ENCODE measurements at places on chromosomes 1 and 21.

- no peak for DNase-seq
Observed at GRCh38 chr1:227938911-227939790, 8.6 kb downstream of the WNT9A start.

- no peak for DNase-seq
Observed at GRCh38 chr1:7582460-7582972, 188.6 kb upstream of the VAMP3 start.

- no peak for DNase-seq
Observed at GRCh38 chr1:206497774-206498173, 9.6 kb upstream of the RASSF5 start.

- no peak for DNase-seq
Observed at GRCh38 chr1:73635021-73635420, 563.0 kb downstream of the LRRIQ3 start.

DNA sequence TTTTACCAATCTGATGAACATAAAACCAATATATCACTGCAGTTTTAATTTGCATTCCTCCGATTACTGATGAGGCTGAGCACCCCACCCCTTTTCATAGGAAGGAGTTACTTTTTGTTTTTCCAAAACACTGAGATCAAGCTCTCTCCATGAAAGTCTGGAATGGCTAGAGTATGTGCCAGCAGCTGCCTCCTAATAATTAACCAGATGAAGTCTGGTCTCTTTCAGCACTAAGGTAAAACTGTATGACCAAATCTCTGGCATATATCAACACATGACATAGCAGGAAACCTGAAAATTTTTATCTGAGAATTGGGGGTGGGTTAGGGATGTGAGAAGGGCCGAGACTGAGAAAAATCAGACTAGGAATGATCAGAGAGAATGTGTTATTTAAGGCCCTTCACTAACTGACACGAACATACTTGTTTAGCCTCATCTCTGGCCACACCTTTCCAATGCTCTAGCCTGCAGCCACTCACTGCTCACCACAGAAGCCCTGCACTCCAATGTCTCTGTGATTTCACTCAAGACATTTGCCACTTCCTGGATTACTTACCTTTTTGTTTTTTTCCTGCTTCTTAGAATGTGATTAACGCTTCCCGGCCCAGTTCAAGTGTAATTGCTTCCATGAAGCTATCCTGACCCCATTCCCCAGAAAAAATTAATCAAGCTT lies 34.7 kb downstream of the WASF2 start:
- DNase-seq: peak; percentile 39

- no peak for DNase-seq
Observed at GRCh38 chr1:199101139-199101538, 462.3 kb downstream of the PTPRC start.

DNA sequence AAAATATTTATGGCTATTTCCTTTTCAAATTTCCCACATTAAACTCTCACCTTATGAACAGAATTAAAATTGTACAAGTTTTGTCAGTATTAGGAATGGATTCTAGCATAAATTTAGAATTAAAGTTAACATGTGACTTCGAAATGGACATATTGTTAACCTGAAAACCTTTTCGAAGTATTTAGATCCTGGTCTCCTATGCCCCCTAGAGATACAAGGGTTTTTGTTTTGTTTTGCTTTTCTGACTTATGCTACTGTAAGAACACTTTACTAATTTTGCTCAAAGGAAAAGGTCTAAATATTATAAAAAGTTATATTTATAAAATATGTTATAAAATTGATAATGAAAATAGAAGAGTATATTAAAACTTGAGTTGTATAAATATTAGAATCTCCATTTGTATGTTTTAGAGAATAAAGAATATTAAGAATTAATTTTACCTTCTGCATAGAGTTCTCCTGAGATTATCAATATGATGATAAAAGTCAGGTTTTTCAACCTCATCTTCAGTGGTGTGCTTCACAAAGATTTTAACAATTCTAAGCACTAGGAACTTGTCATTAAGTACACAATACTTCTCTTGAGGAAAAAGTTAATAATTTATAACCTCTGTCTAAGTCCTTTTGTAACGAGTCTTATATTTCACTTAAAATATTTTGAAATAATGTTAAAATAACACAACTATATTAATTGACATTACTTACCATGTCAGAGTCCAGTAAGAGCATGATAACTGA lies at the start of gene F13B:
F13B (minus strand) TSS at position 542 of the 738 bp plus-strand sequence; CDS start at position 505, 37 bp downstream.
- no peak for DNase-seq

DNA sequence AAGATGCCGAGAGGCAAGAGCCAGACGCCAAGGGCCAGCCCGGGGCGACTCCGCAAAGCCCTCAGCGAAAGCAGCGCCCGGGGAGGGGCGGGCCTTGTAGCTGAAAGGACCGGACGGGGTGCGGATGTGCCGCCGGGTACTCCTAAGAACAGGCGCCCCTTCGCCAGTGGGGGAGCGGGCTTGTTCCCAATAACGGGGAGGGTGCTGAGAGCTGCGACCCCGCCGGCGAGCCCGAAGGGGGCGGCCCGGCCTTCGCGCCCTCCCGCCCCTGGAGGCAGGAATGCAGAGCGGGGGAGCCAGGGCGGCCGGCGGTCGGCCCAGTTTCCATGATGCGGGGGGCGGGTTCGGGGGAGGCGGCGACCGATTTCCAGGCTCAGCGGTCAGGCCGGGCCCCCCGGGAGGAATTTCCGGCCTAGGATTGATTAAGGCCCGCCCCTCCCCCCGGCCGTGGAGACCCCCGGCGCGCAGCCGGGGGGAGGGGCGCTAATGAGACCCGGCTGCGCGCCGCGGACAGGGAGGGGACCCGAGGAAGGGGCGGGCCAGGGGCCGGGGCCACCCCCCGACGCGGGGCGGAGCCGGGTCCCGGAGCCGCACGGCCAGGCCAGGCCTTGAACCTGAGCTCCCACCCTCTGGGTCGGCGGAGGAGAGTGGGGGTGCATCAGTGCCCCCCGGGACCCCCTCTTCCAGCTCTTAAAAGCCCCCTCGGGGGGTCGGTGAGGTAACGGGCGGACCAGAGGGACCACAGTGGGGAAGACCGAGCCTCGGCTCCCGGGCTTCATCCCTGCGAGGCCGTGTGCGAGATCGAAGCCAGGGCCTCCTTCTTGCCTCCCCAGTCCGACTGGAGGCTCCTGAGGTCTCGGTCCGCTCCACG lies 898 bp upstream of the TMEM200B start:
- DNase-seq: peak; percentile 50

- no peak for DNase-seq
Observed at GRCh38 chr1:206573319-206573718, 38.9 kb downstream of the EIF2D start.

- DNase-seq: no peak
Observed at GRCh38 chr21:41328660-41329607, 12.3 kb downstream of the FAM3B start.

GRCh38 chr1:217586586-217586985 lies 44.3 kb downstream of the GPATCH2 start:
- no peak for DNase-seq

DNA sequence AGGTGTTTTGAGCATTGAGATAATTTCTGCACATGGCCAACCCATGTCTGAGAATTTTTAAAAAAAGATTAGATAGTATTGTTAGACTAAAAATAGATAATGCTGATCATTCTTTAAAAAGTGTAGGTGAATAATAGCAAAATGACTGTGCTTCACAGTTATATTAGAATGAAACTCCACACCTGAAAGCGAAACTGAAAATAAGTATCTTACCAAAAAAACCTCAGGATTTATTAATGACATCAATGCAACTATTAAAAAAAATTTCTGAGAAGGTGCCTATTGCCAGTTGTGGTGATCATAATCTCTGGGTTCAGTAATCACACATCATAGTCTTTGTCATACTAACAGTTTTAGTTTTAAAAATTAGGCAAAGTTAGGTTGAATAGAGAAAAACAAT lies 36.5 kb downstream of the PLA2G4A start:
- DNase-seq: no peak

- no peak for DNase-seq
Observed at GRCh38 chr1:37601441-37601840, 5.7 kb upstream of the GNL2 start.

DNA sequence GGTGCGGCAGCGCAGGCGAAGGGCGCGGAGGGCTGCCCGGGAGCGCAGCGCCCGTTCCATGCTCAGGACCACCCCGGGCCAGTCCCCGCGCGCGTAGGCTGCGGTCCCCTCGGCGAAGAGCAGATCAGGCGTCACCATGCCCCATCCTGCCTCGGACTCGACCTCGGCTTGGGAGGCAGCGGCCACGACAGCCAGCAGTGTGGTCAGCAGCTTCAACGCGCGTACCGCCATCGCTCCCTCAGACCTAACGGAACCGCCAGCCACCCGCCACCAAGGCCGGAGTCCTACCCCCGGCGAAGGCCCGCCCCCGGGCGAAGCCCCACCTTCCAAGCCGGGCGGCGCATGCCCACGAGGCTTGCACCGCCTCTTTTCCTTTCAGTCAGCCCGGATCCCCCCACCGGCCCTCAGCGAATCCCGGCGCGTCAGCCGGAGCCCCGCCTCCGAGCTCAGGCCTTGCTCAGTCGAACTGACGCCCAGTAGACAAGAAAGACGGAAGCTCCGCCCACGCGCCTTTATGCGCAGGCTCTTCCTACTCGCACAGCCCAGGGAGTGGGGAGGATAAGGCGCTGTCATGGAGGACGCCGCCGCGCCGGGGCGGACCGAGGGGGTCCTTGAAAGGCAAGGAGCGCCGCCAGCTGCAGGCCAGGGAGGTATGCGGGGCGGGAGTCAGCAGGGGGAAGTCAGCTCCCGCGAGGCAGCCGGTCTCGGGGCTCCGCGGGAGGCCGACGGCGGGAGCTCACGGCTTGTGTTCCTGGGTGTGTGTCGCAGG lies at the start of the genes C1orf50 and P3H1:
C1orf50 (plus strand) TSS at position 509 of the 769 bp plus-strand sequence; CDS start at position 572, 63 bp downstream.
P3H1 (minus strand) TSS at position 288 of the 769 bp plus-strand sequence; CDS start at position 231, 57 bp downstream.
- peak; percentile 99 for DNase-seq

DNA sequence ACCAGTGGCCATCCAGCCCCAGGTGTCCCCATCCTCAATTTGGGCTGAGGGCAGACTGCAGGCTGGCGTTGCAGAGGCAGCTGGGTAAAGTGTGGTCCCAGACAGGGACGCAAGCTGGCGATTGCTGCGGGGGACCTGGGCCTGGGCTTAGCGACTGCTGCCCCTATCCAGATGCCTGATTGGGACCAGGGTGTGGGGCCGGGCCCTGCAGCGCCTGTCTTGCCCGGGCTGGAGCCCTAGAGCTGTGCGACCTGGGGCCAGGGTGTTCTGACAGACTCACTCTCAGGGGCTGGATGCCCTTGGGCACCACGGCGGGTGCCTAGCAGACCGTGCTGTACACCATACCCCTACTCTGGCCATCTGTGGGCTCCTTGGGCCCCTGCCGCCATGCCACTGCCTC lies 16.2 kb upstream of the FAAP20 start:
- no peak for DNase-seq

DNA sequence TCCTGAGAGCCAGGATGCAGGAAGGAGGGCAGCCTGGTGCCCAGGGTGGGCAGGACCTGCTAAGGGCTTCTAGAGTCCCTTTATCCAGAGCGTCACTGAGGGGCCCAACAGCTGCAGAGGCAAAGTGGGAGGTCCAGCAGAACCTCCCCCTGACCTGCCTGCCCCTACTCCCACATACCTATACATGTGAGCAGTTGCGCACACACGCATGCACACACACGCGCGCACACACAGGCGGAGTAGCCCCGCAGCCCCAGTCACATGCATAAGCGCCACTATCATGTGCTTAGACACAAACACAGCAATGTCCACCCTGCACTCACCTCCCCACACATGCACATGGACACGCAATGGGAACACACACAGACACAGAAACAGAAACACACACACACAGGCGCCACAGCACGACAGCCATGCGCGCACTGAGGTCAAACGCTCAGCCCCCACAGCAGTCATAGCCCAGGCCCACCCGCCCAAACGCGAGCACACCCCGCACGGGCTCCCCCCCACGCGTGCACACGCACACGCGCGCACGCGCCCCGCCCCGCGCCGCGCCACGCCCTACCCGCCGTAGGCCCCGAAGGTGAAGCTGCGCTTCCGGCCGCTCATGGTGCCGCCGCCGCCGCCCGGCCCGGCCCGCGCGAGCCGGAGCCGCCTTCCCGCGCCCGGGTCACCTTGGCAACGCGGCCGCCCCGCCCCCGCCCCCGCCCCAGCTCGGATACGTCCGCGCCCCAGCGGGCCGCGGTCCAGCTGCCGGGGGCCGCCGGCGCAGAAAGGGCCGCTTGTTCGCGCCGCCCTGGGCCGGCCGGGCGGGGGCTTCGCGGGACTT lies 17.7 kb downstream of the RAP1GAP start:
- peak; percentile 51 for DNase-seq

DNA sequence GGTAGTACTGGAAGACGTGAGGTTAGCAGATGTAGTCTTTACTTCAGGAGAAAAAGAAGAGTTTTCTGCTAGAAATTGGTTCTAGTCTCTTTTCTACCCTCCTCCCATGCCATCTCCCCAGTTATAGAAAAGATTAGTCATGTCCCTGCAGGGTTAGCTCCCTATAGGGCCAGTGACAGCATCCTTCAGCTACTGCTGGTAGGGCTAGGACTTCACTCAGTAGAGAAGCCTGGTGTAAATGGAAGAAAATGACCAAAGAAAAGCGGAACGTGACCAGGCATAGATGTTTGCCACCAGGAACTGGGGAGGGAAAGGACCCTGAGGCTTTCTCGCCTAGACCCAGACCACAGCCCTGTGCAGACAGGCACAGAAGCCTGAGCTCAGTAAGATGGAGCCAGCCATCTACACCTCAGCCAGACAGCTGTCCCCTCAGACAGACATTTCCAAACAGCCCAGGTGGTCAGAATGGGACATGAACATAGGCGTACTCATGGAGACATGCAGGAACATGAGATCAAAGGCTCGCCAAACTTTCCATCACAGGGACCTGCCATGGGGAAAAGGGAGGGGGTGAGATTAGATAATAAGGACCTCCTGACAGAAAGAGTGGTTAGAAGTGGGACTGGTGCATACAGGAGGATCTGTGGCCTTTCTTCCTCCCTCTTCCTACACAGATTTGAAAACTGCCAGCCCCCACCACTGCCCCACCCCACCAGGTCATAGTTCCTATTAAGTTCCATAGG lies 23.5 kb upstream of the SLAMF9 start:
- no peak for DNase-seq

- DNase-seq: no peak
Observed at GRCh38 chr1:39170731-39171667, 33.5 kb upstream of the MACF1 start.

- no peak for DNase-seq
Observed at GRCh38 chr1:107169615-107170014, 28.8 kb downstream of the NTNG1 start.

DNA sequence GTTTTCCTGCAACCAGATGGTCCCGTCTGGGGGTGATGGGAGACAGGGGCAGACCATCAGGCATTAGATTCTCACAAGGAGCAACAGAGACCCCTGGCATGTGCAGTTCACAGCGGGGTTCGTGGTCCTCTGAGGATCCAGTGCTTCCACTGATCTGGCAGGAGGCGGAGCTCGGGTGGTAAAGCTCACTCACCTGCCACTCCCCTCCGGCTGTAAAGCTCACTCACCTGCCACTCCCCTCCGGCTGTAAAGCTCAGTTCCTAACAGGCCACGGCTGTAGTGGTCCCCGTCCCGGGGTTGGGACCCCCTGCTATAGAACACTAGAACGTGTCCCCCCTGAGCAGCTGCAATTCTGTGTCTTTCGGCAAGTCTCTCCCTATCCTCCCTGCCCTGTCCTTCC lies 4.6 kb downstream of the KRTAP10-12 start:
- no peak for DNase-seq

DNA sequence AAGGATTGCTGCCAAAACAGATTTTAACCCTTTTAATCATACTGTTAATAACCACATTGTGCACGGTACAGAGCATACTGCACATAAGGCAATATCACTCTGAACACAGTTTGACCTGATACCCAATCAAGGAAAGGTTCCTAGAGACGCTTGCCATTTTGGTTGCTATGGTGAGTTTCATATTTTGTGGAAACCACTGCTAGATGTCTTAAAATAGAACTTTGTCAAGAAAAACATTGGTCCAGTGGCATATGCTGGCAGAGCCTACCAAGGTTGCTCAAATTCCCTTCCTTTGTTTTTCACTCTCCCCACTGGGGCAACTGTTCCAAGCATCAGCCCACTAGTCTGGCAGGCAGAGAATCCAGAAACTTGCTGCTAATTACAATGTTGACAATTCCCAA lies 114.8 kb upstream of the DPYD start:
- no peak for DNase-seq

Measured in CD4-positive, alpha-beta T cell treated with Interleukin-17A for 1 hour (primary cell).